Cardiac muscle cell (in vitro differentiated cells and primary cell): ENCODE measurements at places on chromosomes 7 and 10.
A peak's percentile ranks its signal among the peaks of the same experiment; 100 is the strongest.

DNA sequence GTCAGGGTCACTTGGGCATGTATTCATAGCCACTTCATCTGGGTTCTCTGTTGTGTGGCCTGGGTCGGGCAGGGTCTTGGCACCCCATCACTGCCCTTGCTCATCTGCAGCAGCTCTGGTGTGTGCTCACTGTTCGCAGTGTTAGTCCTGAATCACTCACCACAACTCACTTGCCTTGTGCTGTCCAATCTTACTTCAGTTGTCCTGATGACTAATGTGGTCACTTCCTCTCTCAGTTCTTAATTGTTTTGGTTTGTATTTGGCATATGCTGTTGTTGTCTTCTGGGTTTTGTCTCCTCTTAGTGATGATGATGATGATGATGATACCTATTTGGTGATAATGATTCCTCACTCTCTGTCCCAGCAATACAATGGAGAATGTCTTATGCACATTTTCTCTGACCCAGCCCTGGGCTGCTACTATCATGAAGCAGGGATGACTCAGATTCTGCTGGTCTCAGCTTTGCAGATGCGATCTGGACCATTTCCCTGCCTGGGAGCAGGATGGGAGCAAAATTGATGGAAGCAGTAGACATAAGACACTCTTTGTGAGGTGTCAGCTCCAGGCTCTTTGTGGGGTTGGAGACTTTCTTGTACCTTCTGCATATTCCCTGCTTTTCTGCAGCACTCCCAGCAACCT is 17.0 kb downstream of the ADRA2A start:
- DNase-seq, result peak; percentile 22

DNA sequence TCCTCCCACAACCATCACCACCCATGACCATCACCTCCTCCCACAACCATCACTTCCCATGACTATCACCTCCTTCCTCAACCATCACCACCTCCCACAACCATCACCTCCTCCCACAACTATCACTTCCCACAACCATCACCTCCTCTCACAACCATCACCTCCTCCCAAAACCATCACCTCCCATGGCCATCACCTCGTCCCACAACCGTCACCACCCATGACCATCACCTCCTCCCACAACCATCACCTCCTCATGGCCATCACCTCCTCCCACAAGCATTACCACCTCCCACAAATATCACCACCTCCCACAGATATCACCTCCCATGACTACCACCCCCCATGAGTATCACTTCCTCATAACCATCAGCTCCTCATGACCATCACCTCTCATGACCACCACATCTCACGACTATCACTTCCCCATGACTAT is 52.2 kb downstream of the PDGFA start:
- no peak for DNase-seq

- no peak for DNase-seq
Observed at GRCh38 chr10:49651039-49651835, 28.2 kb upstream of the C10orf53 start.

DNA sequence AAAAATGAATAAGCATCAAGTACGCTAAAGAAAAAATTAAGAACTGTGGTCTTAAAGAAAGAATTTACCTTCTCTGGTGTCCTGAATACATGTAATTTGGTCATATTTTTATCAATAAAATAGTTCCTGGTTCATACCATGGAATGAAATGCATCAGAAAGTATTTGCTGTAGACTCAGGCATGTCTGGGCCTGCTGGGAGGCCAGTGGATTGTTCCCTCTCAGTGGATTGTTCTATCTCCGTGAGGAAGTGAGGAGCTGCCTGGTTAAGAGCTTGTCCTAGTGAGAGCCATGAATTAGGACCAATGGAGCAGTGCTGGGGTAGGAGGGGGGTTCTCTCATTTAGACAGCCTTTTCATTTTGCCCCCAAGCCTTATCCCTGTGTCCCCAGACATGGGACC is 211.7 kb upstream of the HABP2 start:
- DNase-seq, result no peak

GRCh38 chr7:15168489-15168888 is 265.9 kb upstream of the DGKB start:
- no peak for DNase-seq

GRCh38 chr10:132172091-132173066 is 14.4 kb upstream of the DPYSL4 start:
- no peak for DNase-seq

DNA sequence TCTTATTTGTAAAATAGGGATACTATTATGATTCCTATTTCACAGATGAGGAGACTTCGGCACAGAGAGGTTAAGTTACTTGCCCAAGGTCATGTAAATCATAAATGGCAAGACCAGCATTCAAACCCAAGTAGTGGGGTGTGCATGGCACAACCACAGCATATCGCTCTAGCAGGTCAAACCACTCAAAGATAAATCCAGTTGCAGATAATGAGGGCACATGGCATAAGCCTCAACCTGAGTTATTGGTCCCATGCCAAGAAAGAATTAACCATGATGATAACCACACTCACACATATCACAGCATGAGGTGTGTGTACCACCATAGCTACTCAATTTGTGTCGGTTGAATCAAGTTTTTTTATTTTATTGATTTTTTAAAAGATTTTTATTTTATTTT is 180.5 kb downstream of the CREB5 start:
- no peak for DNase-seq

DNA sequence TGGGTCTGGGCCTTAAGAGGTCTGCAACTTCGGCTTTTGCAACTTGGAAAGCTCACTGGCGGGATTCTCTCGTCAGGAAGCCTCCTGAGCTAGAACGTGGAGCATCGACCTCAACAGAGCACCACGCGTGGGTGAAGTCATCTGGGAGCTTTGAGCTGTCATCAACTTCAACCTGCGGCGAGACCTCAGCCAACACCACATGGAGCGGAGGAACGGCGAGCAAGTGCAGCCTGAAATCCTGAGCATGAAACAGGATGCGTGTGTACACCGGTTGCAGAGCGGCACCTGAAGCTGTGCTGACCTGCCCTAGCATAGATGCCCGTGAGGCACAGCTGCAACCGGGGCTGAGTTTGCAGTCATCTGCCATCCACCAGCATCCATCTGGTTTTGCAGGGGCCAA is 295.7 kb upstream of the SHH start:
- no peak for DNase-seq

GRCh38 chr7:119436882-119437281 is 836.1 kb upstream of the KCND2 start:
- DNase-seq, result no peak

DNA sequence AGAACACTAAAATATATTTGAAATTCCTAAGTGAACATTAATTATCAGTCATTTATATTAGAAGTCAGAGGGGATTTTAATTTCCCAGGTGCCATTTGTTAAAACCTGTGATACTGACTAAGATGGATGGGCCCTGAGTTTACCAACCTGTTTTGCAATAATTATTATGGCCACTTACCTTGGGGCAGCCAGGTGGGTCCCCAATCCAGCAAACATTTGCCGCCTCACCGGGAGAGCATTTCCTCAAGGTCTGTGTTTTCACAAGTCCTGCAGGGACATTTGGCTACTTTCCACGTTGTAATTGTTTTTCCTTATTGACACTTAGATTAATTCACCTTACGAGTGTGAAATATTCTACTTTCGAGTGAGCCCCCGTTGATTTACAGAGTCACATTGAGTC is 251.2 kb upstream of the PPP2R2D start:
- no peak for DNase-seq

DNA sequence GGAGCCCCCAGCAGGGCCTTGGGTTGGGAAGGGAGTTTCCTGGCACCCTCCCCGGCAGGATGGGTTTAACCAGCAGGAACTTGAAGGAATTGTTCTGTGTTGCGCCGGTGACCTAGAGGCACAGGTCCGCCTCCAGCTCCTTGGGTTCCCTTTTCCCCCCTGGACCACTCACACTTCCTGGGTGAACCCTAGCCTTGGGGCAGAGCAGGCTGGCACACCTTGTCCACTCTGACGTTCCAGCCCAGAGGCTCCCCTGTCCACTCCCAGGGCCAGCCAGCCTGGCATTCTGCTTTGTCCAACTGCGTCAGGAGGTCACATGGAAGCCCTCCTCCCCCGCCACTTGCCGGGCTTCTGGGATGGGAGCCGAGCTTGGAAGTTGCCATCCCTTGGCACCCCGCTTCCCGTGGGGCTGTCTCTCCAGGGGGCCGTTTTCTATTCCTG is 25.8 kb downstream of the TMEM120A start:
- DNase-seq, result no peak

DNA sequence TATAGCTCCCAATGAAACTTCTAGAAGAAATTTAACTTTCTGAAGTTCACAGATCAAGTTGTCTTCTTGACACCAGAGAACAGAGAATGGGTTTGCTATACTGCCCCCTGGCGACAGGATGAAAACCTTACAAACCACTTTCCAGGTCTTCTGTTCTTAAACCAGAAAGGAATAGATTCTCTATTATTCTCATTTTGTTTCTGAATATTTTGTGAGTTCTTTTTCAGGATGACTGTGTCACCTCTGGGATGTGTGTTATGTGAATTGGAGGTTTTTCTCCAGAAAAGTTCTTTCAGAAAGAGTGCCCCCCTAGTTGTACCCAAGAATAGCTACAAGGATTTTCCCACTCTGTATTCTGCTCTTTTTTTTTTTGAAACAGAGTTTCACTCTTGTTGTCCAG is 6.3 kb downstream of the IFT22 start:
- DNase-seq, result peak; percentile 54

- DNase-seq, result no peak
Observed at GRCh38 chr7:98990356-98990755, 112.0 kb downstream of the TRRAP start.

- DNase-seq, result no peak
Observed at GRCh38 chr10:73552819-73553715, 38.1 kb downstream of the USP54 start.

DNA sequence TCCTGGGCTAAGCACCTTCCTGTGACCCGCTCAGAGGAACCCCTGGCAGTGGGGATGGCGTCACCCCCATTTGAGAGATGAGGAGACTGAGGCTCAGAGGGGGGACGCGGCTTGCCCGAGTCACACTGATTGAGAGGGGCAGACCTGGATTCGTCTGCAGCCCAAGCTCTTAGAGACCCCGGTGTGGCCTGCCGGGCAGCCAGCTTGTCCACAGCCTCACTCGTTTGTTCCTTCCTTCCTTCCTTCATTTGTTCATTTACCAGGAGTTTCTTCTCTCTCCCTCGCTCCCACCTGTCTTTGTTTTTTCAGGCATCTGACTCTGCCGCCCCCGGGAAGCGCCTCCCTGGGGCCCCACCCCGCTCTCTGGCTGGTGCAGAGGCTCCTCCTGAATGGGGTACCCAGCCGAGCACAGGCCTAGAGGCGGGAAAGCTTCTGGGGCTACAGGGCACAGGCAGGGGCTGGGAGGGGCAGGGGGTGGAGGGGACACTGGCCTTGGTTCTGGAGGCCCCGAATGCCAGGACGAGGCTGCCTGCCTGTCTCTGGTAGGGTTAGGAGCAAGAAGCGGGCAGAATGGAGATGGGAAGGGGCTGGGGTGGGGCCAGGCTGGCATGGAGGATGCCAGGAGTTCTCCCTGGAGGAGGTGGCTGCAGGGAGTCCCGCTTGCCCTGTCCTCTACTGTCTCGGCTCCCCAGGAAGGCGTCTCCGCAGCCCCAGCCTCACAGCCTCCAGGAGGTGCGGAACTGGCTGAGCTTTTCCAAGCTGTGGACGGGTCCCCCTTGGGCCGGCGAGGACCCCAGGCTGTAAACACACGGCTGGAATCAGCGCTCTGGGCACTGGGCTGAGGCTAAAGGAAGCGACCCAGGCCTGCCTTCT is 91.6 kb downstream of the UNCX start:
- DNase-seq, result no peak

DNA sequence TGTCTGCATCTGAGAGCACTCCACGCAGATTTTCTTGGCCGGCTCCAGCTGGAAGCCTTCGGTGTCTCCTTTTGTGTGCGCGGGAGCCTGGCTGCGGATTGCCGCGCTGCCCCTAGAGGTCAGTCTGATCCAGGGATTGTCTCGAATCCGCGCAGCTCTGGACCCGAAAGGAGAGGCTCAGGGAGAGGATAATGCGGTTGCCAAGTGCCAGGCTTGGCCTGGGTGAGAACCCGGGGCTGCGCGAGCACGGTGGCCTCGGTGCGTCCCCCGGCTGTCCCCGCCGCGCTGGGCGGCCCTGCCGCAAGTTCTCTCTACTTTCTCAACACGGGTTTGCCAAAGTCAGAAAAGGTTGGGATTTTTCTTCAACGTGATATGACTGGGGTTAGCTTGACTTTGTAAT is 140.9 kb downstream of the ADCYAP1R1 start:
- DNase-seq, result peak; percentile 62

GRCh38 chr7:36153571-36154097 is 580 bp downstream of the EEPD1 start:
- DNase-seq, result peak; percentile 6

DNA sequence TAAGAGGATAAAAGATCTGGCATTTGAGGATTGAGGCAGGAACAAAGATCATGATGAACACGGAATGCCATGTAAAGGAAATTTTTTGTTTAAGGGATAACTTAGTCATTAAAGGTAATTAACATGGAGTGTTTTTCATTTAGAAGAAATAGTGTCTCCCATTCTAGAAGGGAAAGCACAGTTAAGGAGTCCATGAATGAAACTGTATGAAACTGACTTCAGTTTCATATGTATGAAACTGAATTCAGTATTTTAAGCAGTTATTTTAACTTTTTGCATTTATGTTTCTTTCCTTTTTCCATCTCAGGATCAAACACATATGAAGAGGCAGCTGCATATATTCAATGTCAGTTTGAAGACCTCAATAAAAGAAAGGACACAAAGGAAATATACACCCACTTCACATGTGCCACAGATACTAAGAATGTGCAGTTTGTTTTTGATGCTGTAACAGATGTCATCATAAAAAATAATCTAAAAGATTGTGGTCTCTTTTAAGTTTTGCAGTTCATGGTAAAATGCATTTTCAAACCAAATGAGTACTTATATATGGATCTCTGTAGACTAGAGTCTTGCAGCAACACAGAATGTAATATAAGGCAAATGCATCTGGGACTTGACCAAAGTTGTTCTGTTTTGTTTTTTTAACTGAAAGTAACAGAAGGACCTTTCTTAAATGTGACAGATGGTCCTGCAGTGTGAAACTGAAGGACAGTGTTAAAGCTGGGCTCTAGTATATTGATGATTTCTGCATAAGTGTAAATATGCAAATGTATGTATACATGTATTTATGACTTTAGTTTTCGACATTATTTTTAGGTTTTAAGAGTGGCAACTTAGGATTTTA is 82.6 kb downstream of the GNAI1 start:
- DNase-seq, result no peak

DNA sequence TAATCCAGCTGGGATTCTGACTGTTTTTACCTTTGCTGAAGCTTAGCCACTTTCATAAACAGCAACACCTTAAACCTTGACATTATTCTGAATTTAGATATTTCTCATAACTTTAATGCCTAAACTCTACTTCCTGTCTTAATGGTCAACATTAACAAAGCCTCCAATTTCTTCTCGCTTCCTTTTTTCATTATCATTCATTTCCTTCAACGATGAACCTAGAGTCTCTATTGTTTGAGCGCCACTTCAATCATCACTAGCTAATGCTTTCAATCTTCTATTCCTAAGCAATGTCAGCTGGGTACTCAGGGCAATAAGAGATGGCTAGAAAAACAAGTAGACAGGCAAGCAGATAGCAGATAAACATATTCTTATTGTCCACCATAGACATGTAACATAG is 96.6 kb upstream of the TMEM196 start:
- no peak for DNase-seq

- DNase-seq, result no peak
Observed at GRCh38 chr10:65611592-65611991, 1314.2 kb upstream of the LRRTM3 start.
